Stimulated activated CD8-positive, alpha-beta memory T cell treated with anti-CD3 and anti-CD28 coated beads, Interleukin-4, amount 100 ng/mL, for 1 hour (primary cell): ENCODE measurements at places on chromosomes 4 and X.

GRCh38 chrX:139120760-139121159, 409.2 kb upstream of the FGF13 start:
- DNase-seq, result no peak

GRCh38 chr4:88859191-88859812, 161.7 kb upstream of the NAP1L5 start:
- DNase-seq, result no peak

DNA sequence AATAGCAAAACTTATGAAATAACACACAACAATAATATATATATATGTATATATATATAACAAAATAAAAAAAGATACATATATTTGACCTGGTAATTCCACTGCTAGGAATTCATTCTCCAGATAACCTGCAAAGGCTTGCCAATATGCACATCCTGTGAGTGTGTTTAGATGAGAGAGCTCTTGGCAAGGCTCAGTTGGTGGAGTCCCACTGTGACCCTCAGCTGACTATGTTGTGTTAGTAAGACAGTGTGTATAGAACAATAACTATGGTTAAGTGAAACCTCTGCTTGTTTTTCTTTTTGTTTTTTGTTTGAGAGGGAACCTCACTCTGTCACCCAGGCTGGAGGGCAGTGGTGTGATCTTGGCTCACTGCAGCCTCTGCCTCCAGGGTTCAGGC, 39.5 kb upstream of the RBMX start:
- no peak for DNase-seq

DNA sequence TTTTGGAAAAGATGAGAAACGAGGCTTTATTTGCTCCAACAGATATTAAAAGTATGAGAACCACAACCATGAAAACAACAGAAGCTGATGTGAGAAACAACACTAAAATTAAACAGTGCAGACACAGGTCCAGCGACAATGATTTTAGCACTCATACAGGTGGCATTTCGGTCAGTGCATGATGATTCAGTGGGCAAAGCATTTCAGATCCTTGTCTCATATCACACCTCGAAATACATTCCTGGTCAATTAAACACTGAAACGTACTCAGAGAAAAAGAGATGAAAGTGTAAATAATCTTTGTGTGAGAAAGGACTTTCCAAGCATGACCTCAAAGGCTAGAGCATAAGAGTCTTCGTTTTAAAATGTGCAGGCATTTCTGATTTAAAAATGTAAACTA, 85.2 kb downstream of the ACOX3 start:
- no peak for DNase-seq

- no peak for DNase-seq
Observed at GRCh38 chrX:46602468-46603102, 29.0 kb downstream of the CHST7 start.

DNA sequence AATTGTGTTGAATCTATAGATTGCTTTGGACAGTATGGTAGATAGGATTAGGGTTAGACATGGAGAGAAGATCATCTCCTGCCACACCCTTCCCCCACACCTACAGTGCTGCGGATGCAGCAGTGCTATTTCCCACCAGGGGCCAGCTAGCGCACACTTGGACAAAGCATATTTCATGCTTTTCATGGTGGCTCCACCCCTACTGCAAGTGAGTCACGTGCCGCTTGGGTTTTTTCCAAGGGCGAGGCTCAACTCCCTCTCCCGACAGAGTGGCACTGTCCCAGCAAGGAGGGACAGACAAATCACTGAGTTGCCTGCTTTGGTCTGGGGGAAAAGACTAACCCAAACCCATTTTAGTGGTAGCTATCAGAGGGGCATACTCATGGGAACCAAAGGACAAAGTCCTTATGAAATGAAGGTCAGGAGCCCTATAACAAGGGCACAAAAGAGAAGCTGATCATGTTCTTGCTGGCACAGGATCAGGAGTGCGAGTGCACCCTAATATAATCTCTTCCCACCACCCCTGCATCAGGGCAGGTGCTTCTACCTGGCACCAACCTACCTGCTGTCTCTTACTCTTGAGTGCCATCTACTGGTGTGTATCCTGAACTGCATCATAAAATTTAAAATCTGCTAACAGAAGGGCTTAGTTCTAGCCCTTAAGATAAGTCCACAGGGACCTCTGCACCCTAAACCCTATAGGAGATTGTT, 55.1 kb upstream of the PGAM4 start:
- DNase-seq, result no peak

- no peak for DNase-seq
Observed at GRCh38 chr4:73675623-73676022, 55.4 kb upstream of the RASSF6 start.

GRCh38 chrX:110310000-110310790, 7.7 kb downstream of the AMMECR1 start:
- DNase-seq, result no peak

- DNase-seq, result no peak
Observed at GRCh38 chr4:2354118-2354517, 64.3 kb downstream of the ZFYVE28 start.

- DNase-seq, result no peak
Observed at GRCh38 chr4:13478707-13479106, 5.4 kb downstream of the RAB28 start.

- DNase-seq, result no peak
Observed at GRCh38 chr4:29220761-29221160, 1499.4 kb upstream of the PCDH7 start.

DNA sequence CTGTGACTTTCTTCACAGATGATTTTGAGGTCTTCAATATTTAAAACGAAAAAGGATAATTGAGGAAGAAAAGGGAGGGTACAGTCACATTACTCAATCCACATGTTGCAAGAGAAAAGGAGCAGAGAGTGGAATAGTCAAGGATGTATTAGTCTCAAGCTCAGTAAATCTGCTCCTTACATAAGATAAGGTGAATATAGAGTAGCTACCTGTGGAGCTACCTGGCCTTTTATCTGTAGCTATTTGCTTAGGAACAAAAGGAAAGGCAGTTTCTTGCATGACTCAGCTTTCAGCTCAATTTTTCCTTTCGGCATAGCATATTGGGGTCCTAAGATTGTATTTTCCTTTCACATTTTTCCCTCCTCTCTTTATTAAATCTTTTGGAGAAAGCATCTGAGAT, 26.3 kb upstream of the ACTRT1 start:
- no peak for DNase-seq

DNA sequence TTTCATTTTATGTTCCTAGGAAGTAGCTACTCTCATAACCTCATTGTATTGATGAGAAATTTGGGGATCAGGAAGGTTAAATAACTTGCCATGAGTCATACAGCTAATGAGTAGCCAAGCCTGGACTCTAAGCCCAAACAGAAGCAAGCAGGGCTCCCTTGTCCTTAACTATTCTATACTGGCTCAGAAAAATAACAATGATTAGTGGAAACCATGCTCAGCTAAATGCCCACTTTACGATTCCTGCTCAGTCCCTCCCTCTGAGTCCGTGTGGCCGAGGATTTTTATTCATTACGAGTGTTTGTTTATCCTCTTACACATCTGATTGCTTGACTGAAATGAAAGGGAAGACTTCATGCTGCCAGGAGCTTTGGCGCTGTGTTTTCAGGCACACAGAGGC, 100.9 kb downstream of the SLC34A2 start:
- DNase-seq, result no peak

GRCh38 chrX:4830880-4831557, 1117.6 kb upstream of the PRKX start:
- DNase-seq, result no peak

GRCh38 chr4:79013756-79014155, 74.5 kb upstream of the PAQR3 start:
- DNase-seq, result no peak

DNA sequence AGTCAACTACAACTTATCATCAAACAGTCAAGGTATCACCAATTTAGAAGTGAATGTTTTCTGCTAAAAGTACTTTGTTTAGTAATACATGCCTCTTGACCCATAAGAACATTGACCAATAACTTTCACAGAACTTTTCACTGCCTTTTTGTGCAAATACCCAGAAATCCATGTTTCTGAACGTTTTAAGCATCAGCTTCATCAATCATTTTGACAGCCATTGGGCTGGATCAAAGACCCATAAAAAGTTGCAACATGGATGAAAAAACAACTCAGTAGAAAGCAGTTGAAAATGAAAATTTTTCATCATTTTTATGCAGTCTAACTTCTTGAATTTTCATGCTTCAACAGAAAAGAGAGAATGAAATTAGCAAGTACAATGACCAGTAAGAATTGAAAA, 466.7 kb downstream of the TRAM1L1 start:
- no peak for DNase-seq

DNA sequence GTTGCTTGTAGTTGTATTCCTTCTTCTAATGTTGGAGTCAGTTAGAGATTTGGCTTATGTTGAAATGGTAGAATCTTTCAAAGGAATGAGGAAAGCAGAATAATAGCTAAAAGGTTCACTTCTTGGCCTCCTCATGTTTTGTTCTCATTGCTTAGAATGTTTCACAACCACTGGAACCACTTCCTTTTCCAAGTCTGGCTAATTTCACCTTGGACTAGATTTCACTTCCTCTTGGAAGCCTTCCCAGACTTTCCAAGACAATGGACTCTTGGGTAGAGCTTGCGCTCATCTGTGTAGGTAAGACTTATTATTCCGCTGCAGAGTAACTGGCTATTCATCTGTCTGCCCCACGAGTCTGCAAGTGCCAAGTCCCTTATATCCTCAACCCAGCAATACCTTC, 8.3 kb downstream of the SPATA18 start:
- no peak for DNase-seq

DNA sequence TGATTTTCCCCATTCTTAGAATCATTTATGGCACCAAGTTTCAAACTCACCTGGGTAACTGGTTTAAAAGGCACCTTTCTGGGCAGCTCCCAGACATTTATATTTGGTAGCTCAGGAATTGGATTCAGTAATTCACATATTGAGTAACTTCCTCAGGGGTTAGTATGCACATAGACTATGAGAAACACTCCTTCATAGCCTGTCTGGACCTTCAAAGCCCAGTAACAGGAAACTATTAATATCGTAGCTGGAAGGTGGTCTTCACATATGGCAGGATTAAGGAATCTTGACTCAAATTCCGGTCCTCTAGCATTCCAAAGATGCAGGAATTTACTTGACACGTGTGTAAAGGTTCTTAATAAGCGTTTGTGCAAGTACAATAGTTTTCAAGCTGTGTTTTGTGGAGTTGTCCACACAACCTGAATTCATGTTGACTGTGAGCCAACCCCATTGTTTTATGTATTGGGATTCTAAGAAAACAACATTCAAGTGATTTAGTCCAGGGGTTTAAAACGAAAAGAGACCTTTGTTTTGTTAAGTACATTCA, 78.4 kb downstream of the PLS3 start:
- DNase-seq, result no peak

DNA sequence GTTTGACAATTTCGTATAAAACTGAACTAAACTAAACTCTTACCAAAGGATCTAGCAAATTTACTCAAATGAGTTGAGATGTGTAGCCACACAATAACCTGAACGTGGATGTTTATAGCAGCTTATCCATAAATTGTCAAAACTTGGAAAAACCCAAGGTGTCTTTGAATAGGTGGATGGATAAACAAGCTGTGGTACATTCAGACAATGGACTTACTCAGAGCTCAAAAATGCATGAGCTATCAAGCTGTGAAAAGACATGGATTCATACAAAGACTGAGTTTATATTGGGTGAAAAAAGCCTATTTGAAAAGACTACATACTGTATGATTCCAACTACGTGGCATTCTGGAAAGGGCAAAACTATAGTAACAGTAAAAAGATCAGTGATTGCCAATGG, 69.5 kb downstream of the LARP1B start:
- DNase-seq, result no peak

- DNase-seq, result no peak
Observed at GRCh38 chr4:155956461-155956860, 2.8 kb upstream of the CTSO start.

DNA sequence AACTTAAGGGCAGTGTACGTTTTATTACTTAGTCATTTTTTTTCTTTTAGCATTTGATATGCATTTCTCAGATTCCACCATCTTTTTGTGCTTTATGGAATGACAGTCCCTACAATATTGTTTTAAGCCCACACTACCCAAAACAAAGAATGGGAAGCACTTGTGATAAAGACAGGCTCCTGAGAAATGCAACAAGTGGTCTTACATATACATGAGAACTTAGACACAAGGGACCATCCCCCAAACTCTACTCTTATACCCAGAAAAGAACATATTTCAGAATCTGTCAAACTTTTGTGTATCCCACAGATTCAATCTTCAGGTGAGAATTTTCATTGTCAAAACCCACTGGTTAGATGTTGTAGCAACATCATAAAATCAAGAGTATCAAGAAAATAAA, 491.1 kb downstream of the AFF2 start:
- no peak for DNase-seq

DNA sequence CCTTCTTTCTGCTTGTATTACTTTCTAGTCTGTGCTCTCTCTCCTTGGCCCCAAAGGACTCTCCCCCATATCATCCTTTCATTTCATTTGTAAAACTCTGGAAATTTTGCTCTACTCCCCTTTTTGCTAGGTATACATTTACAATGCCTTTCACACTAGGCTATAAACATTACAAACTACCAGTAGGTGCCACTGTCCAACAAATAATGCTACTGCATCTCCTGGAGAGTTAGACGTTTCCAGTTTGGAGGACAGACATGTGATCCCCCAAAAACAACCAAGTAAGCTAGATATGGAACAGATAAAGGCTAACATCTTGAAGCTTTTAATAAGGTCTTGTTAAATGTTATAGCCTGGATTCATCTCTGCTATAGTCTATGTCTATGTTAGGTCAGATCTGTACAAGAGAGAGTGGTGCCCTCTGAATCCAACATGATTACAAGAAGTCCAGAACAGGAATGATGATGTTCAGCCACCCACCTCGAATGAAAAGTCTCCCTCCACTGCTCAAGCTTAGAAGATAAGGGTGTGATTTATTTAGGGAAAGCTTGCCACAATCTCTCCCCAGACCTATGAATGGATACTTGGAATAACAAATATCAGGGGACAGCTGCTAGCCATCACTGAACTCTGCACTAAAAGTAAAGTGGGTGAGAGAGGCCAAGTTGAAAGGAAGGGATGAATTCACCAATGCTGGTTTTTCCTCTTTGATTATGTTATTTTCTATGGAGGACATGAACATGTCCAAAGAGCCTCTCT, 14.3 kb downstream of the CBR4 start:
- DNase-seq, result no peak

DNA sequence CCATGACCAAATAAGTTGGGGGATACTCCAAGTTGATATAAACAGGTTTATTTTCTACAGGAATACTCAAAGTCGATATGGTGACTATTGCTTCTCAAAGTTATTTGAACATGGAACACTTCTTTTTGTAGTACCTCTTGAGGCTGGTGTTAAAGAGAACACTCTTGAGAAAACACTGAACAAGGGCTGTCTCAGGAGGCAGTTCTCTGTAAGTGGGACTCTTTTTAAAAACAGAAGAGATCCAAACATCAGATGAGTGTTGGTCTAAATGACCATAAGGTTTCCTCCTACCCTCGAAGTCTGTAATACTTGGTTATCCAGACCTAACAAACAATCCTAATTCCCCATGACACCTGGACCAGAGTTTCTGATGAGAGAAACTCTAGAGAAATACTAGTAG, 223.2 kb upstream of the TEX13C start:
- DNase-seq, result no peak

DNA sequence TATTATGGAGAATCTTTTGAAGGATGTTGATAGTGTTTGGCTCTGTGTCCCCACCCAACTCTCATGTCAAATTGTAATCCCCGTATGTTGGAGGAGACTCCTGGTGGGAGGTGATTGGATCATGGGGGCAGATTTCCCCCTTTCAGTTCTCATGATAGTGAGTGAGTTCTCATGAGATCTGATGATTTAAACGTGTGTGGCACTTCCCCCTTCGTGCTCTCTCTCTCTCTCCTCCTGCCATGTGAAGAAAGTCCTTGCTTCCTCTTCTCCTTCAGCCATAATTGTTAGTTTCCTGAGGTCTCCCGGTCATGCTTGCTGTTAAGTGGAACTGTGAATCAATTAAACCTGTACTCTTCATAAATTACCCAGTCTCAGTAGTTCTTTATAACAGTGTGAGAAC, 166.1 kb upstream of the NUDT6 start:
- no peak for DNase-seq
